ENCODE measurements at places on chromosomes 11 and 22. TPM values are rescaled to one million over a fixed set of nuclear protein-coding genes. Genes with fewer than 3 reads are reported as not detected.

CASP1 gene
- total RNA-seq, result 3.1 TPM

- no peak for DNase-seq
These were observed 496 bp downstream of the EHBP1L1 start for GRCh38 chr11:65576232-65576866.

DNA sequence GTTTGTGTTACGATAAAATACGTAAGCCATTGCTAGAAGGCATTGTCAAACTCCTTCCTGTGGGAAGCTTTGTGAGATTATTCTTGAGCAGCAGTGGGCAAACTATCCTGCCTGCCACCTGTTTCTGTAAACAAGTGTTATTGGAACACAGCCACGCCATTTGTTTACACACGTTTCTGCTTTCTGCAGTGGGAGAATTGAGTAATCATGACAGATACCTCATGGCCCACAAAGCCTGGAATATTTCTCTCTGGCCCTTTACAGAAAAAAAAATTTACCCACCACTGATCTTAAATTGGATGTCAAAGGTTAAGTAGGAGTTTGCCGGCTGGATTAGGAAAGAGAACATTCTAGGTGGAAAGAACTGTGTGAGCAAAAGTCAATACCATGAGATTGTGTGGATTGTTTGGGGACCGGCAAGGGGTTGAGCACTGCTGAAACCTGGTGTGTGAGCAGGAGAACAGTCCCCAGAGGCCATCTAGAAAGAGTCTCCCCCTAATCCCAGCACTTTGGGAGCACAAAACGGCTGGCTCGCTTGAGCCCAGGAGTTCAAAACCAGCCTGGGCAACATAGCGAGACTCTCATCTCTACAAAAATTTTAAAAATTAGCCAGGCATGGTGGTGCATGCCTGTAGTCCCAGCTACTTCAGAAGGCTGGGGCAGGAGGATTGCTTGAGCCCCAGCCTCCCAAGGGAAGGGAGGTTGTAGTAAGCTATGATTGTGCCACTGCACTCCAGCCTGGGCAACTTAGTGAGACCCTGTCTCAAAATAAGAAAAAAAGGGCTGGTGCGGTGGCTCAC, 6.0 kb upstream of the PLA2G6 start:
- DNase-seq, result no peak

DNA sequence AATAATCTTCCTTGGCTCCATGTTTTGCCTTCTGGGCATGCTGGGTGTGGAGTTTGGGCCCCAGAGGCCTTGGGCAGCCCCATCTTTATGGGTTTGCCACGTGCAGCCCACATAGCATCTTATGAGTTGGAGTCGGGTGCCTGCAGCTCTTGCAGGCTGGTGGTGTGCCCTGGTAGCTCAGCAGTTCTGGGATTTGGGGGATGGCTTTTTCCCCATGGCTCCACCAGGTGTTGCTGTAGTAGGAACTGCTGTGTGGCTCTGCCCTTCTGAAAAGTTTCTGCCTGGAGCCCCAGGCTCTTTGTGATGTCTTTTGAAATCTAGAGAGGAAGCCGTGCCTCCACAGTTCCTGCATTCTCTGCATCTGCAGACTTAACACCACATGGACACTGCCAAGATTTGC, 16.8 kb downstream of the EED start:
- DNase-seq, result no peak

All from A172 (cell line).